ENCODE measurements at places on chromosomes 1 and 21.

GRCh38 chr1:226939438-226940028 is 561 bp upstream of the COQ8A start:
- DNase-seq: no peak

- DNase-seq: no peak
Observed at GRCh38 chr21:44084496-44085241, 22.5 kb upstream of the PWP2 start.

GRCh38 chr1:150558761-150559655 is 9.8 kb downstream of the ADAMTSL4 start:
- no peak for DNase-seq

DNA sequence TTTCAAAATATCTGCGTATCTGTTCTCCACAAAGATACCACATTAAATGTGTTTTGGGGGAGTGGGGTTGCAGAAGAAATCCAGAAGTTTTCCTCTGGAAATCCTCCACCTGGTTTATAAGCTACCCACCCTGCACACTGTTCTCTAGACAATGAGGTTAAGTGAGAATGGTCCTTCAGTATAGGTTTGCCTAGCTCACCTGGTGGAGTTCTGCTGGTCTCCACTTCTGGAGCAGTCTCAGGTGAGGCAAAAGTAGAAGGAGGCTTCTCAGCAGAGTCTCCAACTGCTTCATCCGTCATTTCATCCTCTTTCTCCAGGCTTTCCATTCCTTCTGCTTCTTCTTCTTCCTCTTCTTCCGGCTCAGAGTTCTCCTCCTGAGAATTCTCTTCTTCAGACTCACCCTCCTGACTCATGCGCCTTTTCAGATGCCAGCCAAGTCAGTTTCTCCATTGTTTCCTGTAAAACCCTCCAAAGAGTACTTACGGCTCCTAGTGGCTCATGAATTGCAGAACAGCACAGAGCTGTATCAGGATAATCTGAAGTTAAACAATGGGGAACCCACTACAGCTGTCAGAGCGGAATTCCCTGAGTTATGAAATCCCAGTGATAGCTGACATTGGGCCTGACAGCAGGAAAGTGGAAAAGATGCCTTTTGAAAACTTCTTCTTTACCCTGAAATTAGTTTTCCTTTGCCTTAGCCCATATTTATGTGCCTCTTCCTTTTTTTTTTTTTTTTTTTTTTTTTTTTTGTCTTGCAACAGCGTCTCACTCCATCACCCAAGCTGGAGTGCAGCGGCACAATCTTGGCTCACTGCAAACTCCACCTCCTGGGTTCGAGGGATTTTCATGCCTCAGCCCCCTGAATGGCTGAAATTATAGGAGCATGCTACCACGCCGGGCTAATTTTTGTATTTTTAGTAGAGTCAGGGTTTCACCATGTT is 38.5 kb downstream of the MSTO1 start:
- DNase-seq: no peak

- DNase-seq: no peak
Observed at GRCh38 chr1:198612471-198613260, 26.2 kb upstream of the PTPRC start.

DNA sequence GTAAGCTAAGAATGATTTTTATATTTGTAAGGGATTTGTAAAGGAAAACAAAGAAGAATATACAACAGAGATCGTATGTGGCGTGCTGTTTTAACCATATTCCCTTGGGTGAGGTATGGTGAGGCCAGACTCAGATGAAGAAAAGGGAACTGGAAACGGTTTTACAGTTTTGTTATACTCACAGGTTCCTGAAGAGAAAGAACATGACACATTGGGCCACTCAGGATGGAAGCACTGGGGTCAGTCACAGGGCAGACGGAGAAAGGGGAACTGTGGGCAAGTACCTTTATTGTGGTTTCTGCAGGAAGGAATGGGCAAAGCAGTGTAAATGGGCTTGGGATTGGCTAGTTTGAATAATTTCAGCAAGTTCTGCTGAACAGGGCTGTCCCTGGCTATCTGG is 177.4 kb downstream of the LBR start:
- peak; percentile 33 for DNase-seq

GRCh38 chr1:11845641-11846335 is 1.8 kb downstream of the NPPA start:
- no peak for DNase-seq

DNA sequence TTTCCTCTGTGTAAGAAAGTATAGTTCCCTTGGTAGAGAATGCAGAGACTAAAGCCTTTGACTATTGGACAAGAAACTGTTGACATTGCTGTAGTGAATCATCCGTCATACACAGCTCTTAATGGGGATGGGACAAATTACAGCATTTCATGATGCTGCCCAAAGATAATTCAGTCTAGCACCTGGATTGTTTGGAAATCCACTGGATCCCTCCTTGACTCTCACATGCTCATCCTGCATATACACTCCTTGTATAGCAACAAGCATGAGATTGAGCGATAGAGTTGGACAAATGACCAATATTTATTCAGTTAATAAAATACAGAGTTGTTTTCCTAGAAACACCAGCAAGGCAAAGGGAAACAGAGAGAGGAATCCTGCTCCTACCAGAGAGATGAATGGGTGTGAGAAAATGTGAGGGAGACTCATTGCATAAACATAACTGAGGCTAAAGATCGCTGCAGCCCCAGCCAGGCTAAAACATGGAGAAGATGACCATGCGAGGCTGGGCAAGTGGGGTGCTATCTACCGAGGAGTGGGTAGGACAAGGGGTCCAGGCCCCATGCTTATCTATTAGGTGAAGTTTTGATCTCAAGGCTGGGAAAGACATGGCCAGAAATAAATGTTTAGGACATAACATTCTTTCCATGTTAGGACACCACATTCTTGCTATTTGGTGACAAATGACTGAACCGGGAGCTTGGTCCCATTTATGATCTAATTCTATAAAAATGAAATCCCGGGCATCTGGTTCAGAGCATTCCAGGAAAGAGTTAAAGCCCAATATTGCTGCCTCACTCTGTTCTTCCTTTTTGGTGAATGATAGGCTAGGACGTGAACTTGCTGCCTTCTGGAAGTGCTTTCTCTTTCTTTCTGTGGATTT is 153.2 kb downstream of the TGFB2 start:
- DNase-seq: no peak

DNA sequence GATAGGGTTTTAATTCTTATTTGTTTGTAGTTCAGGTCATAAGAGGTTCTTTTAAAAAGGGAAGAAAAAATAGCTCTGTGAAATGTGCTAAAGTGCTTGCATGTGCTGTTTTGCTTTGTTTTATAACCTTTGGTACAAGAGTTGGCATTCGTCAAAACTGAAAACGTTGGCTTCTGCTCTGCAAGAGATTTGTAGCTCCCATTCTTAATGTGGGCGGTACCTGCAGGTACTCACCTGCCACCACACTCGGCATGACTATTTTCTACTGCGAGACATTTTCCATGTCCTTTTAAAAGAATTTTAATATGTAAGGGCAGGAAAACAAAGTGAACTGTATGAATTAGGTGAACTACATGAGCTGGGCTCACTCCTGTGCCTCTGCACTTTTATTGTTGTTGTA is 92.6 kb downstream of the ADARB1 start:
- no peak for DNase-seq

DNA sequence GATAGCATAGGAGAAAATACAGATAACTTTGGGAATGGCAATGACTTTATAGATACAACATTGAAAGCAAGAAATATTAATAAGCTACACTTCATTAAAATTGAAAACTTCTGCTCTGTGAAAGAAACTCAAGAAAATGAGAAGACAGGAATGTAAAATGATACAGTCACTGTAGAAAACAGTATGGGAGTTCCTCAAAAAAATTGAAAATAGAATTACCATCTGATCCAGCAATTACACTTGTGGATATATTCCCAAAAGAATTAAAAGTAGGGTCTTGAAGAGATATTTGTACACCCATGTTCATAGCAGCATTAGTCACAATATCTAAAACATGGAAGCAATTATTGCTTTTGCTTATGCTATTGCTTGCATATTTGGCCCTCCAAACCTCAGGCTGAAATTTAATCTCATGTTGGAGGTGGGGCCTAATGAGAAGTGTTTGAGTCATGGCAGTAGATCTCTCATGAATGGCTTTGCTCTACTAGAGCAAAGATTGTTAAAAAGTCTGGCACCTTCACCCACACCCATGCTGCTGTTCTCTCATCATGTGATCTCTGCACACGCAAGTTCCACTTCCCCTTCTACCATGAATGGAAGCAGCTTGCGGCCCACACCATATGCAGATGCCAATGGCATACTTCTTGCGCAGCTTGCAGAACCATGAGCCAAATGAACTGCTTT is 15.3 kb upstream of the AHCYL1 start:
- DNase-seq: no peak

- no peak for DNase-seq
Observed at GRCh38 chr1:105730701-105731100, 1325.8 kb upstream of the PRMT6 start.

DNA sequence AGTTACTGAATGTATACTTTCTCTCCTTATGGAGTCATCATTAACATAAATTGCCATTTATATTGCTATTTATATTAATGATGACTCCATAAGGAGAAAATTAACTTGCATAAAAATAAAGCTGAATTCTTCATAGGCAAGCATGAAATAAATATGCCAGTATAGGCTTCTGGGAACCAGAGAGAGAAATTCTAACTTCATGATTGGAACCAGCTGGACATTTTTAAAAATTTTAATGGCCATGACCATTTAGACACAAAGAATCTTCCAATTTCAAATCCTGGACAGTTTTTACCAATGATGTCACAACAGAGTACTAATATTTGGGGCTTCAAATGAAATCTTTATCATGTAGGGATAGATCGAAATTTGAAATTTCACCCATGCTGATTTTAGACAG is 268.7 kb downstream of the PTGER3 start:
- DNase-seq: no peak

DNA sequence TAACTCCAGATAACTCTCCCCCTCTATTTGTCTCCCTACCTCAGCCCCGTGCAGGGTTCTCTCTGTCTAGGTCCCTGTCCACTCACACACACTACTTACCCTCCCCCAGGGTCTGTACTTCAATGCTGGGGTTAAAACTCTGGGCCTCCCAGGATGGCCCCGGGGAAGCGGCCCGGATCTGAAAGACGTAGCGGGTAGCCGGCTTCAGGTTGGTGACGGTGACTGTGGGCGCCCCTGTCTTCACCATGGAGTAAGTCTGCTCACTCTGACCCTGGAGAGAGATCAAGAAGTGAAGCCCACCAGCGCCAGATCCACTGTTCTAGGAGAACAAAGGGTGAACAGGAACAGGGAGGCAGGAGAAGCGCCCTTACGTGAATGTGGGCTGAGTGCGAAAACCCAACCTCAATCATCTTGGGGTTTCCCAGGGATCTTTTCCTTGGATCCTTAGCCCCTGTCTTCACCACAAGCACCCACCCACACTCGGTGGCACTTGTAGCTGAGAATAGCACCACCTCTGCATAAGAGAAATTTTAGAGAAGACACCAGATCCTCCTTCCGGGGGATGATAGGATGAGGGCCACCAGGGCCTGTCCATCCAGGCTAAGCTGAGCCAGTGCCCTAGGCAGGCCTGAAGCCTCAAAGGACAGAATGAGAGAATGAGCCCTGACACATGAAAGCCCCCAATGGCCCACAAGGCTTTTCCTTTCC is 33.5 kb downstream of the EPHA10 start:
- no peak for DNase-seq

DNA sequence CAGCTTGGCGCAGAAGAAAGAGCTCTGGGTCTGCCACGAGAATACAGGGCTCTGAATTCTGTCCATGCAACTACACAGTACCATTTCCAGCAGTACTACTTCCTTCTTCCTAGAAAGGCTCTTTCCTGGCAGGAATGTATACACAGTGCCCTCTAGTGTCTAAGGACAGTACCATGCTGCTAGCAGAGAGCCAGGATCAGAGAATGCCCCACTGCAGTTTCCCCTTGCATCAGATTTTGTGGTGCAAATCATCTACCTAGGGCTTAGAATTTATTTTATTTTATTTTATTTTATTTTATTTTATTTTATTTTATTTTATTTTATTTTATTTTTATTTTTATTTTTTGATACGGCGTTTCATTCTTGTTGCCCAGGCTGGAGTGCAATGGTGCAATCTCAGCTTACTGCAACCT is 50.8 kb downstream of the PAX7 start:
- DNase-seq: no peak

DNA sequence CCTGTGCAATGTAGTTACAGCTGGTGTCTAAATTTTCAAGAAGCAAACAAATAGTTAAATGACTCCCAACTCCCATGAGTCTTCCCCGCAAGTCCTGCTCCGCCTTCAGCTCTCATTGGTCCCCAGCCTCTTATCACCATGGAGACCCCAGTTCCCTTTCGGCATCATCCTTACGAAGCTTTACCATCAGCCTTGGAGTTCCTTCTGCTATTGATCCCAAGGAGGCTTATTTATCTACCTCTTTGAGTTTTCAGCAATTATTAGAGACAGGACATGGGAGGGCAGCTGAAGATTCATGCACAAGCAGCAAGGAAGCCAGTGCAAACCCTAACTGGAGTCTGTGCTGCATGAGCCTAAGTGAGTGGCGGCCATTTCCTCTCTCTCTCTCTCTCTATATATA is 12.3 kb downstream of the KCNA2 start:
- DNase-seq: no peak

DNA sequence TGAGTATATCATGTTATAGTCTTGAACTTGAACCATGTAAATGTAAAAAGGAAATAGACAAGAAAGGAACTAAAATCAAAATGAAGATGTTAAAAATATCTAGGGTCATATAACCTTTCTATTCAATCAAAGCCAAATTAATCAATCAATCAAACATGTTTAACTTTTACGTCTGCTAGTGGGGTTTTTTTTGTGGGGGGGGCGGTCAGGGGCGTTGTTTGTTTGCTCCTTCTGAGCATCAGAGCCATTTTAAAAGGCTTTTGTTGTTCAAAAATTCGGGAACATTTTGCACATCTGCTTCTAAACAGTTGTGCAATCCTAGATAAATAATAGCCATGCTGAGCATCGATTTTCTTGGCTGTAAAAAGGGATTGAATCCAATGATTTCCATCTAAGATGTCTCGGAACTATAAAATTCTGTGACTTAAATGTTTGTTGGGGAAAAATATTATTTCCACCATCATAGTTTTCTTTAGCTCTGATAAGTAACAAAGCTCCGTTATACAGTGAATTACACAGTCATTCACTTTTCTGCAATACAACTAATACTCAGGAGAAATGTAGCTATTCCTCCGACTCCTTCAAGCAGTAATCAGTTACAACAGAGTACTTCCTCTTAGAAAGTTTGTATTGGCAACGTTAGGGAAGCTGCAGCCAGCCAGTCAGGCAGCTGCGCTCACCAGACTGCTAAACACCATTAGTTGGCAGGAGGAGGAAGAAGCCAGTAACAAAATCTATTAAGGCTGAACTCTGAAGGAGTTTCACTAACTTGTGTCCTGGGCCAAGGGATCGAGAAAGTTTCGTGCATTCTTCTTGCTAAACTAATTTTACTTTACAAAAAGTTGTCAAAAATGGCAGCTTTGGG is 2.2 kb downstream of the SPATA6 start:
- DNase-seq: no peak

- DNase-seq: no peak
Observed at GRCh38 chr1:64483731-64484414, 13.9 kb downstream of the CACHD1 start.

GRCh38 chr1:154611150-154611862 is 3.3 kb upstream of the ADAR start:
- DNase-seq: no peak
